Nucleus accumbens (tissue), 56 donors: ENCODE measurements at places on chromosomes 7 and 10.

GRCh38 chr7:6636741-6637543 lies at the start of gene ZNF316:
ZNF316 (plus strand) TSS chr7:6637318; CDS start chr7:6642410, 5,092 bp downstream.
- peak; percentile 33 for DNase-seq

GRCh38 chr7:155670521-155670920 lies 26.1 kb downstream of the RBM33 start:
- DNase-seq: no peak

DNA sequence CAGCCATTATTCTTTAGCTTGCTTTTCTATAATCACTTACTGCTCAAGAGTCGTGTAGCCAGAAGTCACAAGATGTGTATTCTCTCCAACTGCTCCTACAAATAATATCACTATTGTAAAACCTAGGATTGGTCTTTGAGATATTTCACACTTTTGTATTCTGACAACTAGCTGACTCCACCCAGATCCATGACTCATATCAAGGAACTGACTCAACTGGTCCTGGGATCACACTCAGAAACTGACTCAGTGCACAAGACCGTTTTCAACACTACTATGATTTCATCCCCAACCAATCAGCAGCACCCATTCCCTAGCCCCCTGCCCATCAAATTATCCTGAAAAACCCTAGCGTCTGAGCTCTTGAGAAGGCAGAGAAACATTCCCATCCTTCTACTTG lies 56.5 kb upstream of the ORC5 start:
- no peak for DNase-seq

DNA sequence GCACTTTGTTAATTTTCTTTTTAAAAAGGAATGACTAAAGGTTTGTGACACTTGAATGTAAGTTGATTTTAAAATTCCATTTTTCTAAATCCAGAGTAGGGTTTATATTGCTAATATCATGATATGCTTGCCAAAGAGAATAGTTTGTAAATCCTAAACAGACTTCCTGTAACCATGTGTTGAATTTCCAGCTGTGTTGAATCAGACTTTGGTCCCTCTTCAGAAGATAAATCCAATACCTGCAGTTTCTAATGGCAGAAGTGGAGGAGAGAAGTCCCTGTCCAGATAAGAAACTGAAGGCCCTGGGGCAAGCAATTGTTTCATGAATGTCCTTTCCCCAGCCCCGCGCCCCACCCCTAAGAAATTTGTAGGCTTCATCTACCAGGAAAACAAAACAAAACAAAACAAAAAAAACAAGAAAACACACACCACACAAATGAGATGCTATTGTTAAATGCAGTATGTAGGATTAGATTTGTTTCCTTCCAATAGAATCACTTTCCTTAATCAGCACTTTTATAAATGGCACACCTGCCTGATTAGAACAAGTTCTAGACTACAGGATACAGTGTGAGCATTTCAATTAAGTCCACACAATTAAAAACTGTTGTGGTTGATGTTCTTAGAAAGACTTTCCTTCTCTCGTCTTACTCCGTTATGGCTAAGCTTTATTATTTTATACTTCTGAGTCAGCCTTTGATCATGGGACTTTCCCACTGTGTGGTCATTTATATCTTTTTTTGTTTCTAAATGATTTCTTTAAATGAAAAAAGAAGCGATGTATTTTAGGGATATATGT lies 122.8 kb downstream of the KAT6B start:
- no peak for DNase-seq

DNA sequence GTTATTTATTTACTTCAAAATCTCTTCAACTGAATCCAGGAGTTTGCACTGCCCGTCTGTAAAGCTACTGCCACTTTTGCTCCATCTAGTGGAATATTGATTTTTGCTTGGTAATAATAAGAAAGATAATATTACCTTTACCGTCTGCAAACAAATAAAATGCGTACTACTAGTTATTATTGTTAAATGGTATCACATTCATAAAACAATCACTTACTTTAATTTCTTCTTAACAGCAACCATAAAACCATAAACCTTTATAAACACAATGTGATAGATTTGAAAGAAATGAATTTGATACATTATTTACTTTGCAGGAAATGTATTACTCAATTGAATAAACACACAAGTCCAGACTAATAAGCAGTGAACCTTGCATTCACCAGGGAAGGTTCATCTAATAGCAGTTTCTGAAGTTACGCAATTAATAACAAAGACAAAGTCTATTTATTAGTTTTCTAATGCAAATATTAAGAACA lies 6.4 kb downstream of the AGMO start:
- DNase-seq: no peak

DNA sequence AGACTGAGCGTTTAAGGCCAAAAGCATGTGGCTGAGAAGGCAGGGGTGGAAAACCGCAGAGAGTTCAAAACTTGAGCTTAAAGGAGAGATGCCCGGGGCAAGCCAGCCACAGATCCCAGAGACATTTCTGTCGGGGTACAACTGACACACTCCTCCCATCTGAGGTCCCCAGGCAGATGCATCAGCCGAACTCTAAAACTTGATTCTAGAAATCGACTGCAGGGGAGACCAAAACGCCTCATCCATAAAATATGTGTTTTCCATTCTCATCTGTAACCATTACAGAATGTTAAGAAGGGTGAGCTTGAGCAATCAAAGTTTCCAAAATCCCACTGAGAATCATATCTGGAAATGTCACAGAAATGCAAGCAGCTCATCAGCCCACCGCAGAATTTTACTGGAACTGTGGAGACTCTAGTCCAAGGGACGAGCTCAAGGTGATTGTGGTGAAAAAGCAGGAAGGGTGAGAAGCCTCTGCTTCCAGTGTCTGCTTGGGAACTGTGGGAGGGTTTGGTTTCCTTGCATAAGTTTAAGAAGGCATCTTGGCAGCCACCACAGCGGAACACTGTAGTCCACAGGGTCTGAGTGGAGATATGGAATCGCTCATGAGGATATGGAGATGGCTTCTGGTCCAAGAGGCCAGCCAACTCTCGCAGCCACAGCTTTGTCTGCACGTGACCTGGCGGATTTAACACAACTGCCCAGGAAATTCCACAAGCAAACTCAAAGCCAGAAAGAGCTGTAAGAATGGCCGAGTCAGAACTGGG lies 249.2 kb downstream of the SFMBT2 start:
- DNase-seq: no peak

DNA sequence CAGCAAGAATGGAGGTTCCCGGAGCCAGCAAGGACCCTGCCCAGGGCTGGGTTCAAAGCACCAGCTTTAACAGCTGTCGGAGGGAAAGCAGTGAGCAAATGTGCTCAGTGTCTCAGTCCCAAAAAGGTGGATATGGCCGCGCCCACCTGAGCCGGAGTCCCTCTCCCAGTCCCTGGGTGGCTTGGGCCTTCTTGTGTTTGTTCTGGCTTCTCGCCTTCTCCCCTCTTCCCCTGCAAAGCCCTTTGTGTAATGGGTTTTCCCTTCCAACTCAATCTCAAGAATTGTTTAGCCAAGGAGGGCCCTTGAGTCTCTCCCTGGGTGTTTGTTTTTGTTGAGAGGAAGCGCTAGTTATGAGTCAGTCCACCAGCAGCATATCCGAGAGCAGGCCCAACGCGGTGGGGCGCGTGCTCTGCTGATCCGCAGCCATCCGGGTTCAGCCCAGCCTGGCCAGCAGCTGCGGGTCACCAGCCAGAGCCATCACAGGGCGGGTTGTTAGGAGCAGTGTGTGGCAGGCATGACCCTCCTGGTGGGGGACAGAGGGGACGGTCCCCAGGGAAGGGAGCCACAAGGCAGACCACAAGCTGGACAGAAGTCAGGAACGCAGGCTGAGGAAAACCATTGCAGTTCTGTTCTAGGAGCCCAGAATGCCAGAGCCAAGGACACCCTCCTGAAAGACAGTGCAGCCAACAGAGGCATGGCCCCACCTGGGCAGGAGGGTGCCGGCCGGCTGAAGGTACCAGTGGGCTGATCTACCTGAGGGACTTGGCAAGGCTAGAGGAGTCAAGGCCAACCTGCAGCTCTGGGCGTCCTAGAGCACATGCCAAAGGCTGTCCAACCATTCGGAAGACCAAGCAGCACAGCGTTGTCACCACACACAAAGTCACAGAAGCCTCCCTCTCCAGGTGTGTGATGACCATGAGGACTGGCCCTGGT lies 21.3 kb downstream of the CALML3 start:
- no peak for DNase-seq

- no peak for DNase-seq
These were observed 105.1 kb downstream of the C10orf90 start for GRCh38 chr10:126565441-126565840.

DNA sequence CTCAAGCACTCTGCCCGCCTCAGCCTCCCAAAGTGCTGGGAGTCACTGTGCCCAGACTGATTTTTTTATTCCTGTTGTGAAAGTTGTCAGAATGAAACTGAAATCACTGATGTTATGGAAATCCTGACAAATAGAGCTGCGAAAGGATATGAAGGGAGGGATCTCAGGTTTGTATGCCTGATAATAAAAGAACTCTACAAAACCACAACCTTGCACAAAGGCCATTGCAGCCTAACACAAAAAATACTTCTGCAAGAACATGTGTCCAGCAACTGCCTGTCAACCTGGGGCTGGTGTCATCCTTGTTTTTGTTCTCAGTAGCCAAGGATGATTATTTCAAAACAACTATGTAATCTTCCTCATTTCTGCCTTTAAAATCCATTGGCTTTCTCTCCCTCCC lies 126.1 kb downstream of the NEBL start:
- no peak for DNase-seq

- DNase-seq: no peak
These were observed 160.0 kb downstream of the HDAC9 start for GRCh38 chr7:18655506-18655905.

DNA sequence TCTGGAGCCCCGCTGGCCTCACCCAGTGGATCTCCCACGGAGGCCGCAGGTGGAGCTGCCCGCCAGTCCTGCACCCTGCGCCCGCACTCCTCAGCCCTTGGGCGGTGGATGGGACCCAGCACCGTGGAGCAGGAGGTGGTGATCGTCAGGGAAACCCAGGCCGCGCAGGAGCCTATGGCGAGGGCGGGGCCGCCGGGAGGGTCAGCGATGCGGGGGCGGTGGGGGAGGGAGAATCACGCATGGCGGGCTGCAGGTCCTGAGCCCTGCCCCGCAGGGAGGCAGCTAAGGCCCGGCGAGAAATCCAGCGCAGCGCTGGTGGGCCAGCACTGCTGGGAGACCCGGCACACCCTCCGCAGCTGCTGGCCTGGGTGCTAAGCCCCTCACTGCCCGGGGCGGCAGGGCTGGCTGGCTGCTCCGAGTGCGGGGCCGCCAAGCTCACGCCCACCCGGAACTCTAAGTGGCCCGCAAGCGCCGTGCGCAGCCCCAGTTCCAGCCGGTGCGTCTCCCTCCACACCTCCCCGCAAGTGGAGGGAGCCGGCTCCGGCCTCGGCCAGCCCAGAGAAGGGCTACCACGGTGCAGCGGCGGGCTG lies 524.8 kb upstream of the TPK1 start:
- no peak for DNase-seq

GRCh38 chr7:120407010-120407409 lies 134.0 kb downstream of the KCND2 start:
- no peak for DNase-seq

GRCh38 chr10:117736655-117737054 lies 194.1 kb downstream of the EMX2 start:
- no peak for DNase-seq

GRCh38 chr10:65847436-65848230 lies 1078.2 kb upstream of the LRRTM3 start:
- DNase-seq: no peak

GRCh38 chr7:25216837-25217236 lies 11.4 kb downstream of the NPVF start:
- no peak for DNase-seq

DNA sequence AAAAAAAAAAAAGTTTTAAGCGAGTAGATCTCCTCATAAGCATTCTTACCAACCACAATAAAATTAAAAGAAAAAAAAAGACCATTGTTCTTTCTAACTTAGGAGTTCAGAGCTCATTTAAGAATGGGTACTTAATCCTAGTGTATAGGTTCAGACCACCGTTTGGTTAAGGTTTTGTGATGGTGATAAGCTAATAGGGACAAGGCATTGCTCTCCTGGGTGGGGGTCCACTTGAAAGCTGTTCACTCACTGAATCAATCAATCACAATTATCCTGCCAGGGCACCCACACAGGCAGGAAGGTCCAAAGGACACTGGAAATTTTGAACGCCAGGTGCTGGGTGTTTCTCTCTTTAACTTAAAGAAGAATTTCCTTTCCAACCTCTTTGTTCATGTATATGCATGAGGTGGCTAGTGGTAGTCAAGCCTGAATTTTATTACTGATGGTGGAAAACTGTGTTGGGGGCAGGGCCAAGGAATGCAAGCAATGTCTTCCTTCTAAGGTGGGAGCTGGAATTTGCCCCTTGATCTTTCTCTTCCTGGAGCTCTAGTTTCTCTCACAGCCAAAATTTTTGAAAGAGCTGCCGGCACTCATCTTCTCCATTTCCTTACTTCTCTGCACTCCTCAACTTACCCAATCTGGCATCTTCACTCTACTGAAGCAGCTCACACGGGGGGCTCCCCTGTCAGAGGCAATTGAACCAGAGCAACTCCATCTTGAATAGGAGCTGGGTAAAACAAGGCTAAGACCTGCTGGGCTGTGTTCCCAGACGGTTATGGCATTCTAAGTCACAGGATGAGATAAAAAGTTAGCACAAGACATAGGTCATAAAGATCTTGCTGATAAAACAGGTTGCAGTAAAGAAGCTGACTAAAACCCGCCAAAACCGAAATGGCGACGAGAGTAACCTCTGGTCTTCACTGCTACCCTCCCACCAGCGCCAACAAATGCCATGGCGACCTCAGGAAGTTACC lies 7.5 kb upstream of the FAM131B start:
- DNase-seq: no peak

DNA sequence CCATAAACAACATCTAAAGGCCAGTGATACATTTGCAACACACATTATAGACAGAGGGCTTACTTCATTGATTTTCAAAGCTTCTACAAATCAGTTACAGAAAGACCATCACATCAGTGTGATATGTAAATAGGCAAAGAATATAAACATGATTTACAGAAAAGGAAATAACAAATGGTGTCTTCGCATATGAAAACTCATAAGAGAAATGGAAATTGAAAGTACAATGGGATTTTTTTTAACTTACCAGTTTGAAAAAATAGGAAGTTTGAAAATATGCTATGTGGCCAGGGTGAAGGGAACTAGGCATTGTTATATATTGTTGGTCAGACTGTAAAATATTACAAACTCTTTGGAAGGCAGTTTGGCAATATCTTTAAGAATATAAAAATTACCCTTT lies 27.3 kb downstream of the SEC23IP start:
- DNase-seq: no peak

GRCh38 chr7:77837966-77838365 lies 39.4 kb downstream of the PHTF2 start:
- no peak for DNase-seq

- DNase-seq: no peak
These were observed 106.2 kb downstream of the PLXDC2 start for GRCh38 chr10:19922236-19922963.

DNA sequence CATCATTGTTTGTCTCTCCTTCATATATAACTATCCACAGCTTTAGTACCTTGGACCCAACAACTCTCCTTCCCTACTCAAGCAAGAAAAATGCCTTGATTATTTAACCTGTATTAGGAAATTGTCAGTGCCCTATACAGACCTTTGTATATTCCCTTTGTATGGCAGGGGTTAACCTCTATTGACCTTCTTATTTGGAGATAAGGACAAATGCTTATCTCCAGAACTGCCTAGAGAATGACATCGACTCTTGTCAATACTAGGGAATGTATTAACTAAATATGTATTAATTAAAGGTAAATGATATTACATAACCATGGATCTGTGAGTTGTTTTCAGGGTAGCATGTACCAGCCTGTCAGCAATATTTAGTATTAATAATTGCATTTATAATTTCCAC lies 10.4 kb upstream of the AKR1D1 start:
- DNase-seq: no peak
